ENCODE measurements at places on chromosomes 3 and 15.

DNA sequence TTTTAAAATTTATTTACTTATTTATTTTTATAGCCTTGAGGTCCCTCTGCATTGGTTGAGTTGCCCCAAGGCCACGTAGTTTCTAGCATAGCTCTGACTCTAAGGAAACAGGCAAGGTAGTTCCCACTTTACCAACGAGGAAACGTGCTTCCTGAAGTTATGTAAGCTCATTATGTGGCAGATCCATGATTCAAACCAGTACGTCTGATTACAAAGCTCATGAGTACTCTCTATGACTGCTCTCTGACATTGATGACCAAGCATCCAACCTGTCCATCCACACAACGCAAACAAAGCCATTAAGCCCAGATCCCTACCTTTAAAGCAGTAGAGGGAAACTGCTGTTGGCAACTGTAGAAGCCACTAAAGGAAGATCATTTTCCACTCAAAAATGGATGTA is 25.6 kb downstream of the WWTR1 start:
- DNase-seq = no peak

DNA sequence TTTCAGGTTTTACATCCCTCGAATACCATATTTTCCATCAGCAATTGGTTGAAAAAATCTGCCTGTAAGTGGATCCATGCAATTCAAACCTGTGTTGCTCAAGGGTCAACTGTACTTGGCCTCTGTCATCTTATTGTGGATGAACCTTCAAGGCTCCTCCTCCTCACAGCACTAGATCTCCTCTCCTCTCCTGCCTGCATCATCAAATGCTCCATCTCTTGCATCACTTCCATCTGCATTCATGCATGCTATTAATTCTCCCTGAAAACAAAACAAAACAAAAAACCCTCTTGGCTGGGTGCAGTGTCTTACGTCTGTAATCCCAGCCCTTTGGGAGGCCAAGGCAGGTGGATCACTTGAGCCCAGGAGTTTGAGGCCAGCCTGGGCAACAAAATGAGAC is 10.1 kb downstream of the BCL2L10 start:
- no peak for DNase-seq

DNA sequence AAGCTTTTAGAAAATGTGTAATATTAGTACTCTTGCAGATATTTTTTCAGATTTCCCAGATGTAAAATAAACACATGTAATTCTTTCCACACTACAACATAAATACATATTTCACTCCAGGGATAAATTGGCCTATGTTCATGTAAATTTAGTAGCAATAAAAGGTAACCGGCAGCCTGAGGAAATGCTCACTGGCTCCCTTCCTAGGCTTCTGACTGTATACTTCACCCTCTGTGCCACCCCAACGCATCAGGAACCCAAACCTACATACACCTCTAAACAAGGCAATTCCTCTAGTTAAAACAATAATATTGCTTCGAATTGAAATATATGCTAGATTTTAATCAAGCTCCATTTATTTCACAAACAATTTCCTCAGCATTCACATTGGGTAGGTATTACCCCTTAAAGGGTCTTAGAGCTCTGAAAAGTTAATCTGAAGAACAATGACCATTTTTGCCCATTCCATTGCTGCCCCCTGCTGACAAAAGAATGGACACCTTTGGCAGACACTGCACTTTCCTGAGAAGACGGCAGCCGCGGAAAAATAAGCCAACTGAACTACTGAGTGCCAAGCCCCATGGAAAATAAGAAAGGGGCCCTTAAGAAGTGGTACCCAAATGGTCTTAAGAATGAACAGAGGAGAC is 212.5 kb downstream of the OSBPL10 start:
- peak; percentile 76 for DNase-seq

GRCh38 chr3:10717756-10718155 is 98.3 kb upstream of the SLC6A11 start:
- no peak for DNase-seq

GRCh38 chr15:25710184-25710583 is 152.9 kb downstream of the ATP10A start:
- DNase-seq = peak; percentile 57

DNA sequence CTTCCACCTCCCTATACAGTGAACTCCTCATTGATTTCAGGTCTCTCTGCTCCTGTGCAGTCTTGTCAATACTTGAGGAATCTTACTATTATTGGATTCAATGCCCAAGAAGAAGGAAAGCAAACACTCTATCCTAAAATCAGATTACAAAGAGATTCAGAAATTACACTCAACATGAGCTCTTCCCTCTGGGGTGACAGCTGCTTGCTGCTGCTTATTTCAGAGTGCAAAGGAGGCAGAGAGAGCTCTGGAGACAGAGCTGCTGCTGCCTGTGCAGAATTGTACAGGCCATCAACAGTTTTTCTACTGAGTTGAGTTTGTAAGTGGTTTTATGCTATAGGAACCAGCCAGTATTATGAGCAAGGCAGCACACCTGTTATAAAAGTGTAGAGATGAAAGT is 7.1 kb downstream of the RYR3 start:
- DNase-seq = no peak

GRCh38 chr3:187504435-187504834 is 136.2 kb downstream of the RTP4 start:
- no peak for DNase-seq

GRCh38 chr15:40241269-40242212 is 2.7 kb downstream of the PAK6 start:
- DNase-seq = no peak

DNA sequence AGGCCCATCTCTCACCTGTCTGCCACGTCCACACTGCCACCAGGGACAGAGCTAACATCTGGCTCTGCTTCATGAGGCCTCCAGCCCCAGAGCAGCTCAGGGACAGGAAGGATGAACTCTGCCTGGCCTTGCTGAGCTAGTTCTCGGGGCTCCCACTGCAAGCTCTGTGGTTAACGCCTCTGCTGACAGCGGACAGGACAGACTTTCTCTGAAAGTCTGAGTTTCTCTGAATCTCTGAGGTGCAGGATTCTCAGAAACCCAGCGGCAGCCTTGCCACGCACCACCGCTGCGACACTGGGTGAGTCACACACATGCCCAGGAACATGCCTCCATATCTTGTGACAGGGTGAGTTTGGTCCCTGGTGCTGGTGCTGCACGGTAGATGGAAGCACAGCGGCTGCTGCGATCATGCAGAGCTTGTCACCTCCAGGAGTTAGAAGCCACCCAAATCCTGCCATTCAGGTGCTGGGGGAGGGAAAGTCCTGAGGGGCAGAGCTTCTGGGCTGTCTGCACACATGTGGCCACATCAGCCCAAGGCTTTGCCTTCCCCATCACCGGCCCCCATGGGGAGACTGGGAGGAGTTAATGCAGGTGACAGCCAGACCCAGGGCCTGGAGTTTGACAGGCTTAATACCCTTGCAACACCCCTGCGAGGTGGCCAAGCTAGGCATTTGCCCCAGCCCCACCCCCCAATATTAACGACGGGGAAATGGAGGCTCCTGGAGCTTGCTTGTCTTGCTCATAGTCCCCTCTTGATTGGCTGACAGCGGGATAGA is 267.0 kb downstream of the PLCL2 start:
- DNase-seq = peak; percentile 96

- no peak for DNase-seq
These were observed 25.8 kb downstream of the ST6GAL1 start for GRCh38 chr3:186955898-186956696.

DNA sequence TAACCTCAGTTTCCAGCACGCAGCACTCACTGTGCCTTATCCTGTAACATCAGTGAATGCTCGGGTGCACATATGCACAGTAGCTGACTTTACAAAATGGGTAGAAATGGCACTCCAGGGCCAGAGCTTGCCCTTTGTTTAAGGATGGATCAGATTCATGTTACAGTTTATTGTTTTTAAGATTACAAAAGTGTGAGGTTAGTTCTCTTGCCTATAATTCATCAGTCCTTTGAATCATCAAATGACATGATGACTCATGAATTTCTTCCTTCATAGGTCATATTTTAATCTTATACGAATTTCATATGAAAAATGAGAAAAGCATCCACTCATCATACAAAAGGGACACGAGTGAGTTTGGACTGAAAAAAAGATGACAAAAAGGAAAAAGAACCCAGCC is 545.3 kb downstream of the GBE1 start:
- DNase-seq = no peak

DNA sequence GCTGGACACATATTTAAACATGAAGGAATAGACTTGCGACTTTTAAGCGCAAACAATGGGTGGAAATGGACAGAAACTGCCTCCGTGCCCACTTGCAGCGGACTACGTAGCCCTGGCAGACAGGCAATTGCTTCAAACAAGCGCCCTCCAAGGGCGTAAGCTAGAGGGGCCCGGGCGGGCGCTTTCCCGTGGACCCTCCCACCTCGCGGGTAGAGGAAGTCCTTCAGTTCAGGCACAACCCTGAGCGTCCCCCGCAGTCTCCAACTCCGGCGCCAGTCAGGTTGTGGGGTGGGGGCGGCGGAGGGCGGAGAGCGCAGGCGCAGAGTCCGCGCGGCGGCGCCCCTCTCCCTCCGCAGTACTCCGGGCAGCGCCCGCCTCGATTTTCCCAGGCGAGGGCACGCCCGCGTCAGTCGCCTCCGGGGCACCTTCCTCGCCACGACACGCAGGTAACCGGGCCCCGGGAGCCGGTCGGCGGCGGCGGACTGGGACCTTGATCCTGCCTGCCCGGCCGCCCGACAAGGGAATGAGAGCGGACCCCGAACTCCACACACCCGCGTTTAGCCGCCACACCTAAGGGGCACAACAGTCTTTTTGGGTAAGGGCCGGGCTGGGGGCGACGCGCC is at the start of gene SLC35G2:
Gene SLC35G2 (plus strand): TSS at position 358 of the 623 bp plus-strand sequence. CDS start 35,335 bp downstream, outside the sequence.
- no peak for DNase-seq

- DNase-seq = no peak
These were observed 187.1 kb downstream of the MEGF11 start for GRCh38 chr15:66066481-66066880.

GRCh38 chr3:69445024-69445423 is 59.1 kb upstream of the FRMD4B start:
- DNase-seq = no peak

- DNase-seq = no peak
These were observed 2.0 kb downstream of the FOXL2NB start for GRCh38 chr3:138949002-138949418.

DNA sequence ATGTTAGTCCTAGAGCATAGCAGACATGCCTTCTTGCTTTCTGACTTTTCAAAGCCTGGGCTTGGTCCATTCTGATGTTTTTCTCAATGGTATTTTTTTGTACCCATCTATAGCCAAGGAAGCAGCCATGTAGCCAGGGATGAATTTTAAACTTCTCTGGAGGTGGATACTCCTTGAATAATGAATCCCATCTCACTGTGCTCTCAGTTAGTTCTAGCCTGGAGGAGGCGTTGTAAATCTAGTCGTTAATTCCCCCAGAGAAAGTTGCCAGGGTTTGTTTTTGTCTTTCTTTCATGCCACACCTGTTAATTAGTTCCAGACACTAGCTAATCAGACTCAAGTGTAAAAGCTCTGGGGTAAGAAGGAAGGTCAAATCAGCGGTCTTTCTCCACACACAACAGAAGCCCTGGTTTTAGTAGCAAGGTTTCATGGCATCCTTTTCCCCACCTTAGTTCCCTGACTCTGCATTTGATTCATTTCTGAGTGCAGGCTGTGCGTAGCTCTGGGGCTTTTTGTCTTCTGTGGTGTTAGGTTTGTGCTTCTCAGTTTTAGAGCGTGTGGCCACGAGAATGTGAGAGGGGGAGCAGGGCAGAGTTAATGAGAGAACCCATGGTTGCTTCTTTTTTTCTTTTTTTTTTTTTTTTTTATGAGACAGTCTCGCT is 19.7 kb downstream of the PTPRG start:
- DNase-seq = no peak

- no peak for DNase-seq
These were observed 49.5 kb downstream of the SMAD6 start for GRCh38 chr15:66751579-66751978.

DNA sequence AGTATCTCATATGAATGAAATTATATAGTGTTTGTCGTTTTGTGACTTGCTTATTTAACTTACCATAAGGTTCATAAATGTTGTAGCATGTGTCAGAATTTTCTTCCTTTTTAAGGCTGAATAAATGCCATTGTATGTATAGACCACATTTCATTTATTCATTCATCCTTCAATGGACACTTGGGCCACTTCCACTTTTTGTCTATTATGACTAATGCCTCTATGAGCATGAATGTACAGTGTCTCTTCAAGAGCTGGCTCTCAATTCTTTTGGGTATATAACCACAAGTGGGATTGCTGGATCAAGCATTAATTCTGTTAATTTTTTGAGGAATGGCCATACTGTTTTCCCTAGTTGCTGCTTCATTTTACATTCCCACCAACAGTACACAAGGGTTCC is 156.1 kb downstream of the VPS8 start:
- no peak for DNase-seq

- DNase-seq = no peak
These were observed 98.9 kb downstream of the MAGI1 start for GRCh38 chr3:65939801-65940246.

- DNase-seq = peak; percentile 17
These were observed 59.9 kb upstream of the PPIB start for GRCh38 chr15:64222573-64223366.

DNA sequence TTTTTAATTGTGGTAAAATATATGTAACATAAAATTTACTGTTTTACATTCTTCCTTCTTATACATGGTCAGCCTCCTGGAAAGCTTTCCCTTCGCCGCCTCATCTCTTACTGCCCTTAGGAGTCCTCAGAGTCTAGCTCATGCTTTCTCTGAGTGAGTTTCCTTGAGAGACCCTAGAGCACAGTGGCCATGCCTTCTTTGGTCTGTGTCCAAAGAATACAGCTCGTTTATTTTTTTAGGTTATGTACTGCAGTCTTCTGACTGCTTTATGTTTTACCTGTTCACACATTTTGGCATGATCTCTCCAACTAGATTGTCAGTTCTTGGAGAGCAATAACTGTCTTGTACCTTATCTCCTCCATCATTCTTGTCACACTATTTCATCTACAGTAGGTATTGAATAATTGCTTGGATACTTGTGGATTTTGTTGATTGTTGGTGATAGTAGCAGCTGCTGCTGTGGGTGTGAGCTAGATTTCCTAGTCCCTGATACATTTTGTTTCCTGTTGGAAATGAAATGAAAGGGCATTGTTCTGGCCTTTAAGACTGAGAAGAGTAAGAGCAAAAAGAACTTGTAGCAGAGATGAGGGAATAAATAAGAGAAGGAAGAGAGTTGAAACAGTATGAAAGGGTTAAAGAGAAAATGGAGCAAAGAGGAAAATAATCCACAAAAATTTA is 10.9 kb downstream of the ARIH2 start:
- DNase-seq = no peak

- DNase-seq = no peak
These were observed 26.9 kb downstream of the STOML1 start for GRCh38 chr15:73965094-73965757.

- no peak for DNase-seq
These were observed 104.4 kb upstream of the UBE3A start for GRCh38 chr15:25543196-25543595.

Data from activated CD4-positive, alpha-beta T cell treated with anti-CD3 and anti-CD28 coated beads, Interleukin-10, Interleukin-2, amounts not matched to agents 100 ng/mL and 50 ng/mL, durations not matched to agents 16 hours and 8 hours (primary cell).